ENCODE measurements at places on chromosomes 7 and 10.
A peak's percentile ranks its signal among the peaks of the same experiment; 100 is the strongest.

DNA sequence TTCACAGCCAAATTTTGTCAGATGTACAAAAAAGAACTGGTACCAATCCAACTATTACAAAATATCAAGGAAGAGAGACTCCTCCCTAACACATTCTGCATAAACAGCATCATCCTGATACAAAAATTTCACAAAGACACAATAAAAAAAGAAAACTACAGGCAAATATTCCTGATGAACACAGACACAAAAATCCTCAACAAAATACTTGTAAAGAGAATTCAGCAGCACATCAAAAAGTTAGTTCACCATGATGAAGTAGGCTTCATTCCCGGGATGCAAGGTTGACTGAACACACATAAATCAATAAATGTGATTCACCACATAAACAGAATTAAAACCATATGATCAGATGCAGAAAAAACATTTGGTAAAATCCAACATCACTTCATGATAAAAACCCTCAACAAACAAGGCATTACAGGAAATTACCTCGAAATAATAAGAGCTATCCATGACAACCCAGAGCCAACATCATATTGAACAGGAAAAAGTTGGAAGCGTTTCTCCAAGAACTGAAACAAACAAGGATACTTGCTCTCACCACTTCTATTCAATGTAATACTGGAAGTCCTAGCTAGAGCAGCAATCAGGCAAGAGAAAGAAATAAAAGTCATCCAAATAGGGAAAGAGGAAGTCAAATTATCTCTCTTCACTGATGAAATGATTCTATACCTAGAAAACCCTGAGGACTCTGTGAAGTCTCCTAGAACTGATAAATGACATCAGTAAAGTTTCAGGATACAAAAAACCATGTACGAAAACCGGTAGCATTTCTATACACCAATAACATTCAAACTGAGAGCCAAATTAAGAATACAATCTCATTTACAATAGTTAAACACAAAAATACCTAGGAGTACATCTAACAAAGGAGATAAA, 223.1 kb downstream of the REEP3 start:
- DNase-seq, result no peak

DNA sequence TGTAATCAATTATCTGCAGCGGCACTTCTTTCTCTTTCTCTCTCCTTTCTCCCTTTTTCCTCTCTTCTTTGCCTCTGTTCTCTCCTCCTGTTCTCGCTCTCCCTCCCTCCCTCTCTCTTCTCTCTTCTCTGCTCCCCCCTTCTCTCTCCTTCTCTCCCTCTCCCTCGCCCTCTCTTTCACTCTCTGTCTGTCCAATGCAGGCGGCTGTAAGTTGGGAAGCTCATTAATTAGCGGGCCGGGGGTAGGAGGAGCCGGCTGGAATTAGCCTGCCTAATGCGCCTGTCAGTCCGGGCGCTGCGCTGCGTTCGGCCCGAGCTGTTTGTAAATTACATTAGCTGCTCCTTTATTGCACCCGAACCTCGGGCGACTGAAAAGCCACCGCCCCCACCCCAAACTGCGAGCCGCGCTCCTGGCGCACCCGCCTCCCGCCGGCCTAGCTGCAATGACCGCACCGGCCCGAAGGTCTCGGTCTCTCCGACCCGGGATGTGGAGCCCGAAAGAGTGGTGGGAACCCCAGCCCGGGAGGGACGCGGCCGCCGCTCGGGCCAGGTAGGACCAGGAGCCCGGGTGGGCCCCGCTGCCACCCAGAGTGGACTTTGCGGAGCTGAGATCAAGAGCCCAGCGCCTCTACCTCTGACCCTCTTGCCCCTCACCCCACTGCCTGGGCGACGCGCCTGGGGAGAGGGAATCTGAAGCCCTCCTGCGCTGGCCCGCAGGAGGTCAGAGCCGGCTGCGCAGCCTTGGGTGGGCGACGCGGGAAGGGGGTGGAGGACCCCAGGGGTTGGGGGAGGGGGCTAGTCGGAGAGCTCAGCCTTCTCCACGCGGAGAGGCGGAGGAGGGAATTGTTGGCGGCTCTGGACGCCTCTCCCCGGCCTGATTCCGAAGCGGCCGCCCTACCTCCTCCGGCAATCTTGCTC, at the start of gene LBX1:
TSS of gene LBX1 (minus strand) at position 198 of the 917 bp plus-strand sequence. CDS start 648 bp downstream, outside the sequence.
- DNase-seq, result no peak

DNA sequence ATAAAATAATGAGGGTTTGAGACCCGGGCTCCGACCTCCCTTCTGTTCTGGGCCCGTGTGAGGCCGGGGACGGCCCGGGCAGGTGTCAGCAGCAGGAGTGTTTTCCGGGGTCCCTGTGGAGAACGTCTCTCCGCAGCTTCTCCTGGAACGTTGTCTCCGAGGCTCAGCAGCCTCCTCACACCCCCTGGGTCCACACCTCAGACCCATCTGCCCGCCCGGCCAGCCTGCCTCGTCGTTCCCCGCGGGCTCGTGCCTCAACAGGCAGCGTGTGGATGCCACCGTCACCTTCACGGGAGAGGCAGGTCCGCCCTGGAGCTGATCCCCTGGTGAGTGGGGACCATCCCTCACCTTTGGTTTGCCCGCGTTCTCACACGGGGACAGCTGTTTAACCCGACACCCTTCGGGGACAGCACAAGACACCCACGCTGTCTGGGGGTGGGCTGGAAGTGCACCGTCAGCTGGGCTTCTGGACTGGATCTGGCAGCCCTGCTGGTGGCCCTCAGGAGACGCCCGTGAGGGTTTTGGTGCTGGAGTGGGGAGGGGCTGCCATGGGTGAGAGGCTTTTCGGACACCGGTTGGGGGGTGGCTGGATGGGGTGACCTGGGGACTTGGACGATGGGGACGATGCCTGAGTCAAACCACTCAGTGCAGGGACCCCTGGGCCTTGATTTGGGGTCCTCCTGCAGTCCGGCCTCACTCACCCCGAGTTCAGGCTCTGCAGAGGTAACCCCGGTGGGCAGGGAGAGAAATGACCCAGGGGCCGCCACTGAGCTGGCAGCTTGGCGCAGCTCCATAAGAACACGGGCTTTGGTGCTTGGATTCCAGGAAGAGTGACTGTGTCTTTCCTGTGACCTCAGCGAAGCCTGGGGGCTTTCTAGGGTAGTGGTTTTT, 131.7 kb downstream of the DNAJB6 start:
- no peak for DNase-seq

- peak; percentile 23 for DNase-seq
These were observed 6.1 kb upstream of the MYOZ1 start for GRCh38 chr10:73647211-73647874.

DNA sequence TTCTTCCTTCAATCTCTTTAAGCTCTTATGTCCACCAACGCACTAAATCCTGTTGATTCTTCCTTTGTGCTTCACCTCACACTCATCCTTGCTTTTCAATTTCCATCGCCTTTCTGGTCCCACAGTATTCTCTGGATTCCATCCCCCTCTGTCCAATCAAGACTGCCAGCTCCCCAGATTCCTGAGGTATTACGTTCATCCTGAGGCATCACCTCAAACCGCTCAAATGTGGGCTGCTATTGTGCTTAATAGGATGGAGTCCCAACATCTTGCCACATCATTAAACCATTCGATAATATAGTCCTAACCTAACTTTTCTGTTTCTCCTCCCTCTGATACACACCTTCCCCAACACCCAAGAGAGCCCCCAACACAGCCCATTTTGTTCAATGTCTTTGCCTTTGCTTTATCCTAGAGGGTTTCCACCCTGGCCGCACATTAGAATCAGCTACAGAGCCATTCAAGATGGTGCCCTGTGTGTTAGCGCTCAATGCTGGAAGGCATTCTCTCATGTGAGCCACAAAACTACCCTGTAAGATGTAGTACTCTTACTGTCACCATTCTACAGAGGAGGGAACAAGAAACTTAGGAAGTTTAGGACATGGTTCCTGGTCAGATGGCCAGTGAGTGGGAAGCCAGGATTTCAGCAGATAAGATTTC, 79.5 kb upstream of the LEP start:
- DNase-seq, result no peak

DNA sequence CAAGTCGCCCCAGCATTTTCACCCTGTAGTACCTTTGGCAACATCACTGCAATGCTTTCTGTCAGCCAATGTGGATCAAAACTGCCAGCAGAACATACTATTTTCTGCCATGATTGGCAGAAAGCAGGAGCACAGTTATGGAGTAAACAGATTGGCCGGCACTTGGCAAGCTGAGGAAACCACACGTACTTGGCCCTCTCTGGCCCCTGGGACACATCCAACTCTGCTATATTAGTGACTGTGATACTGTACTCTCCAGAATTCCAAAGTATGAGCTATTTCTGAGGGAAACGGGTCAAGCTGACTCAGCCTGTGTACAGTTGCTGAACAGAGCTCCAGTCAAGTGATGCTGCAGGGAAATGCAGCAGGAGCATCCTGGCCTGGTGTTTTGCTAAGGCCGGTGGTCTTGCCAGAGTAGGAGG, 39.8 kb upstream of the LANCL2 start:
- DNase-seq, result no peak

GRCh38 chr7:27515933-27516332, 146.8 kb downstream of the HIBADH start:
- DNase-seq, result no peak

DNA sequence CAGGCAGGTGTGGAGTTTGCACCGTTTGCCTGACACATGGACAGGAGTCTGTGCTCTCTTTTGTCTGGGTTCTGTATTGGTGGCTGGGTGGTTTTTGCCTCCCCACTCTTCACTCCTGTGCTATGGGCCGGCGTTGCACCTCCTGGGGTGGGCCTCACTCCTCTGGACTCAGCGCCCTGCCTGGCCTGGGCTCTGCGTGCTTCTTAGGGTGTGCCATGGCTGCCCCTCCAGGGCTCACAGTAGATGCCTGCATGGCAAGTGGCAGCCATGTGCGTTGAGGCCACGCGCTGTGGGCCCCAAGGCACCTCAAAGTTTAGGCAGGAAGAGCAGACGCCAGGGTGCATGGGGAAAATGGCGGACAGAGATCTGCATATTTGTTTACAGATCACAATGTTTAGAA, 319.8 kb downstream of the ADARB2 start:
- no peak for DNase-seq

GRCh38 chr10:22927661-22928403, at the start of gene ARMC3:
Gene ARMC3 (plus strand): TSS chr10:22928053. CDS start chr10:22931997, 3,944 bp downstream.
- peak; percentile 36 for DNase-seq

DNA sequence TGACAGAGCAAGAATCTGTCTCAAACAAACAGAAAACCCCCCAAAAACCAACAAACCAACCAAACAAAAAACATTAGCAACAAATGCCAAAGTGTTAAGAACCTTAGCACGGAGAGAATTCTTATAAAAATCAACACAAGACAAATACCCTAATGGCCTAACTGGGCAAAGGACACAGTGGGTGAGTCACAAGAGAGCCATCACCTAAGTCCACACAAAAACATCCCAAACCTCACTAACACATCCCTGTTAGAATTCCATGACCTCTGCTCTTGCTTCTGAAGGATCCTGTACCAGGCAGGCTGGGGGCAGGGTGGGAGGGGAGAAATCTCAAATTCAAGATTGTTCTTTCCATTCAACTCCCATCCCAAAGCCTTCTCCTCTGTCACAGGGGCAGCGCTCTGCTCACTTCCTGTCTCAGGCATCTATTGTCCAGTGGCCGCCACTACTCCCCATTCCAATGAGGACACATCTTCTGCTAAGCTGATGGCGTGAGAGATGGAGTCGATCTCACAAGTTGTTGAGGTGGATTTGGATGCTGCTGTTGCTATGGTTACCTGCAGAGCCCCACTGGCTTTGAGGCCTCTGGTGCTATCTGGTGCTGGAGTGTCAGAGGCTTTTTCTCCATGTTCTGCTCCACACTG, 9.2 kb downstream of the IL15RA start:
- DNase-seq, result no peak

DNA sequence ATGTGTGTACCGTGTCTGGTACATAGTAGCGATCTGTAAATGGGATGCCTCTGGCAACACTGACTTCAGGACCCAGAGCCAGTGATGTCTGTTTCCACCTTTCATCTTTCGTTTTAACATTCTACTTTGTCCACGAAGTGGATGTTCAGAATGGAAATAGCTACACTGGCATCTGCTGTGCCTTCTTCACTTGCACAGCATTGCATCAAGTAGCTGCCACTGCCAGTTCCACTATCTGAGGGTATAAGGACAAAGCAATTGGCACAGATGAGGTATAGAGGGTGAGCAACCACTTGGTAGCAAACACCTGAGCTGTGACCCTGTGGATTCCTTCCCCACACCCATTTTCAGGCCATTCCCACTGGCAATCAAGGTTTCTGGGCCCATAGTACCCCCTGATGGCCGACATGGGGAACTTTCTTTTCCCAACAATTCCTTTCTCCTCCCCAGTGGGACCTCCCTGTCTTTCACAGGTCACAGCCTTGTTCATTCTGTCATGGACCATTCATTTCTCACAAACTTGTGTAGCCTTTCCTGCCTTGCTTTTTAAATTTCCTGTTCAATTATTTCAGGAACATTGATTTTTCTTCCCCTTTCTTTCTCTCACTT, 4.0 kb downstream of the ITGA8 start:
- no peak for DNase-seq

DNA sequence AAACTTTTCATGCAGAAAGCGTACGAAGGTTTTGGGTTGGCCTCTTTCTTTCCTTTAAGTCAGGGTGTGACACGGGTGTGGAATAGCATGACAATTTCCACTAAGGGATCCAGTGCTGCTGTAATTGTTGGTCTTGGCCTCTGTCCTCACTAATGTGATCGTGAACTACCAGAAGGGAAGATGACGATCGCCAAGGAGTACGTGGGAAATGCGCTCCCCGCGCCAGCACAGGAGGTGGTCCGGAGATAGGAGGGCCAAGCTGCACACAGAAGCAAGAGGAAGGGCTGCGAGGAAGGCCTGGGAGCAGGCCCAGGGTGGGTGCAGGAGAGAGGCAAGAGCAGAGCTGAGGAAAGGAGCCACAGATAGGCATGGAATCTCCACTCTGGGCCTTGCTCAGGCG, 79.7 kb upstream of the PODXL start:
- no peak for DNase-seq

GRCh38 chr10:129627442-129627841, 160.4 kb downstream of the MGMT start:
- DNase-seq, result no peak

DNA sequence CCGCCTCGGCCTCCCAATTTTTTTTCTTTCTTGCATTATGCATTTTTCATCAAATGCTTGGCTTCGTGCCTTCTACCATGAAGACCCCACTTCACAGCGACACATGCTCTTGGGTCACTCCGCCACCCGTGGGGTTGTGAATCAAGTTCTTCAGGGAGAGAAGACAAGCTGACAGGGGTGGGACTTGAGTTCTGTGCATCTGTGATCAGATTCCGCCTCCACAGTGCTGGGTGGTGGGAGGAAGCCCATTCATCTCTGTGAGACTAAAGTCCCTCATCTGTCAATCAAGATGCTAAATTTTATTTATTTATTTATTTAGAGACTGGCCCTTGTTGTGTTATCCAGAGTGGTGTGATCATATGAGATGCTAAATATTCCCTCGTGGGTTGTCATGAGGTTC, 333.0 kb downstream of the DPP6 start:
- no peak for DNase-seq

DNA sequence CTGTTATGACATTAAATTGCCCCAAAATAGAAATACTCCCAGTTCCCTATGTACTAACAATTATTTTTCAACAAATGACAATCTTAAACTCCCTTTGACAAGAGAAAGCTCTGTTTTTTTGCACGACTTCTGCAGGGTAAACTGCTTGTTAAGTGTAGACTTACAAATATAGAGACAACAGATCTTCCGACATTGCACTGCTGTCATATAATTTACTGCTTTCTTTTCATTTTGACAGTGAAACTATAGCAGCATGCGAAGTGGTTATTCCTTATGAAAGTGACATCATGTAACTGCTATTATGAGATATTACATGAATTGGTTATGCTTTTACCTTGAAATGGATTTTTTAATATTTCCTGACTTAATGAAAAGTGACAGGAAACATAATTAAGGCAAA, 659.9 kb downstream of the SDK1 start:
- no peak for DNase-seq
